ENCODE measurements at places on chromosomes 13 and 19.

DNA sequence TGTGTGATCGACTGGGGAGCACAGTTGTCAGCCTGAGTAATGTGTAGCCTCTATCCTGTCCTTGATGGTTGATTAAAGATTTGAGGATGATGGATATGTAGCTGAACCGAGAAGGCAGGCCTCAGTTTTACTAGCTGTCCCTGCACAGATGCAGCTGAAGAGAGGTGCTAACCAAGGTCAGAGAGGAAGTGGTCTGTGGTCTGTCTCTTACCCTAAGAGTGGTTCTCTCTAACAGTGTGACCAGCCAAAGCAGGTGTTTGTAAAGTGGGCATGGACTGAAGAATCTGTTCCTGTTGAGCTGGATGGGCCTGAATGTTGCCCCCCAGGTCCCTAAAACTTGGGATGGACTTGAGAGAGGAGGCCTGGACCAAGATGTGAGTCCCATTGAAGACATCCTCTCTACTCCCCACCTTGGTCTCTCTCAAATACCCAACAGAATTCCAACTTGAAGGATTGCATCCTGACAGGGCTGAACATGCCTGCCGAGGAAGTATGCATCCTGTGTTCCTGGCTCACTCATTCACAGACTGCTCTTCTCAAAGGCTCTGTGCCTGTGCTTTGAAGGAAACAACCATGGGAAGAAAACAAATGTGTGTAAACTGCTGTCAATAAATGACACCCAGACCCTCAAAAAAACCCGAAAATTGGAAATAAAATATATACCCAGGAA, 223.8 kb downstream of the MAB21L1 start:
- DNase-seq = no peak

DNA sequence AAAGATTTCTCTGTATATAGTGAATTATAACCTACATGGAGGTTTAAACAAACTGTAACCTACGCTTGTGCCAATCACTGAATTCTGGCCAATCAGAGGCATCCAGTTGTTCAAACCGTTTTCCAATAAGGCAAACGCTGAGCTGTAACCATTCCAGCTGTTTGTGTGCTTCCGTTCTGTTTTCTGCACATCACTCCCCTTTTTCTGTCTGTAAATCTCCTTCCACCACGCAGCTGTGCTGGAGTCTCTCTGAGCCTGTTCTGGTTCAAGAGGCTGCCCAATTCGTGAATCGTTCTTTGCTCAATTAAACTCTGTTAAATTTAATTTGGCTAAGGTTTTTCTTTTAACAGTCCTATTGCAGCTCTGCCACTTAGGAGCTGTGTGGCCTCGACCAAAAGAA, 552.5 kb downstream of the FGF9 start:
- no peak for DNase-seq

DNA sequence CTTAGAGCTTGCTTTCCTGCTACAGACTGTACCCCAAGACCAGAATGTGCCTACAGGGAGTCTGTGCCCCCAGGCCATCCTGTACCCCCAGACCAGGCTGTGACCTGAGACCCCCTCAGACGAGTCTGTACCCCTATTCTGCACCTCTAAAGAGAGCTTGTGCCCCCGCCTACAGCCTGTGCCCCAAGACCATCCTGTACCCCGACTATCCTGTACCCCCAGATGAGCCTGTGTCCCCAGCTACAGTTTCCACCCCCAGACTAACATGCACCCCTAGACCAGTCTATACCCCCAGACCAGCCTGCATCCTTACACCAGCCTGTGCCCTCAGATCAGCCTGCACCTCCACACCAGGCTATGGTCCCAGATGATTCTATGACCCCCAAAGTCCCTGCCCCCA, 2.0 kb downstream of the CACNG6 start:
- DNase-seq = no peak

DNA sequence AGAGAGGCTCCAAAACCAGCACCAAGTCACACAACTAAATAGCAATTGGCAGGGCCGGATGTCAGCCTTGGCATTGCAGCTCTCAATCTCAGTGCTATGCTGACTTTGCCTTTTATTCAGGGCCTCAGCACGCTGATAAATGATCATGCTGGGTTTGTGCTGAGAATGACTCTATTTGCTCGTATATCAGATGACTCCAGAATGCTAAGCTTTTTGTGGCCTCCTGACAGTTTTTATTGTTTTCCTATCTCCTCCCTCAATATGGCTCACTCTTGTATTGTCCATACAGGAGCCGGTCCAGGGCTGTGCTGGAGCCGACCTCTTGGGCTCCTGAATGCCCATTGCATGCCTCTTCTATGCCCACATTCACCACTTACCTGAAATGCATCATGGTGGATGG, 211.0 kb downstream of the EFNB2 start:
- no peak for DNase-seq

GRCh38 chr13:74101436-74101835, 32.8 kb downstream of the KLF12 start:
- DNase-seq = no peak

- DNase-seq = no peak
Measured at GRCh38 chr13:94657167-94657566, 55.2 kb downstream of the SOX21 start.

- no peak for DNase-seq
Measured at GRCh38 chr13:27391471-27391870, 32.9 kb upstream of the GTF3A start.

- no peak for DNase-seq
Measured at GRCh38 chr19:16361926-16362325, 37.3 kb downstream of the KLF2 start.

GRCh38 chr19:54029301-54029700, 34.4 kb downstream of the VSTM1 start:
- no peak for DNase-seq

- DNase-seq = no peak
Measured at GRCh38 chr19:30069535-30070197, 127.6 kb downstream of the URI1 start.

GRCh38 chr13:42880056-42880605, 98.7 kb downstream of the FAM216B start:
- no peak for DNase-seq

GRCh38 chr13:99717959-99718674, 216.8 kb downstream of the TM9SF2 start:
- no peak for DNase-seq

DNA sequence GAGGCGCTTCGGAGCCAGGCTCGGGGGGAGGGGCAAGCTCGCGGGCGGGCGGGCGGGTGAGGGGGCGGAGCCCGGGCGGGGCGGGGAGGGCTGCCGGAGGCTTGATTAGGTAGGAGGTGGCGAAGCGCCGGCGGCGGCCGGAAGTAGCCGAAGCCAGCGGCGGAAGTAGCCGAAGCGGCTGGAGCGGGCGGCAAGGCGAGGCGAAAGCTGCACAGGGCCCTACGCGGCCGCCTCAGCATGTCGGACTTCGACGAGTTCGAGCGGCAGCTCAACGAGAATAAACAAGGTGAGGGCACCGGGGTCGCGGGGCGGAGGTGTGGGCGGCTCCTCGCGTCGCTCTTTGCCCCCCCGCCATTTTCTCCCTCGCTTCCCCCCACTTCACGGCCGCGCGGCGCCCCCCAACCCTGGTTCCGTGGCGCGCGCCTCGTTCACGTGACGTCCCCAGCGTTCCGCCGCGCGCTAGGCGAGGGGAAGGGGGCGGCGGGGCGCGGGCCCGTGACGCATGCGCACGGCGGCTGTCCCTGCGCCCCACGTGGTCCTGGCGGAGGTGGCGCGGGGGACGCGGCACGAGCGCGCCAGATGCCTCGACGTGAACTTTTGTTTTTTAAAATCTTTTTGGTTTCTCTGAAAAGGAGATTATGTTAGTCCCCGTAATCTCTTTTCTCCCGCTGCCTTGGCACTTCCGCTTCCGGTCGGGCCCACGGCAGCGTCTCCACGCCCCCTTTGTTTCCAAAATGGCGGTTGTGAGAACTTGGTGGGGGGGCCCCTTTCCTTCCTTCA, at the start of gene U2AF2:
U2AF2 (plus strand) TSS at position 168 of the 780 bp plus-strand sequence; CDS start at position 238, 70 bp downstream.
- DNase-seq = peak; percentile 94

DNA sequence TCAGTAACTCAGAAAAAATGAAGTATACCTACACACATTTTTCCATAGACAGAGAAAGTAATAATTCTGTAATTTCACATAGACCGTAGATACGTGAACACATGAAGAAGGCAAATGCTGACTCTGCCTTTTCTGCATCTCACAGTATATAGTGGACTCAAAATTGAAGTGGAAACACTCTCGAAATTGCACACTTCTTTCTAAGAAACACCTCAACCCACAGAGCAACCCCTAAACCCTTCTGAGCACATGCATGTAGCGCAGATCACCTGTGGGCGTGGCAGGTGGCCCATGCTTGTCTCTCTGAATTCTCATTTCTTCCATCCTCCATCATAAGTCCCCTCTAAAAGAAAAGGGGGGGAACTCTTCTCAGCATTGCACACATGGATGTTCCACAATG, 34.7 kb downstream of the COL4A1 start:
- no peak for DNase-seq

GRCh38 chr19:47707135-47707925, 5.9 kb upstream of the EHD2 start:
- peak; percentile 79 for DNase-seq

GRCh38 chr13:104310861-104311260, 1244.6 kb upstream of the SLC10A2 start:
- no peak for DNase-seq

DNA sequence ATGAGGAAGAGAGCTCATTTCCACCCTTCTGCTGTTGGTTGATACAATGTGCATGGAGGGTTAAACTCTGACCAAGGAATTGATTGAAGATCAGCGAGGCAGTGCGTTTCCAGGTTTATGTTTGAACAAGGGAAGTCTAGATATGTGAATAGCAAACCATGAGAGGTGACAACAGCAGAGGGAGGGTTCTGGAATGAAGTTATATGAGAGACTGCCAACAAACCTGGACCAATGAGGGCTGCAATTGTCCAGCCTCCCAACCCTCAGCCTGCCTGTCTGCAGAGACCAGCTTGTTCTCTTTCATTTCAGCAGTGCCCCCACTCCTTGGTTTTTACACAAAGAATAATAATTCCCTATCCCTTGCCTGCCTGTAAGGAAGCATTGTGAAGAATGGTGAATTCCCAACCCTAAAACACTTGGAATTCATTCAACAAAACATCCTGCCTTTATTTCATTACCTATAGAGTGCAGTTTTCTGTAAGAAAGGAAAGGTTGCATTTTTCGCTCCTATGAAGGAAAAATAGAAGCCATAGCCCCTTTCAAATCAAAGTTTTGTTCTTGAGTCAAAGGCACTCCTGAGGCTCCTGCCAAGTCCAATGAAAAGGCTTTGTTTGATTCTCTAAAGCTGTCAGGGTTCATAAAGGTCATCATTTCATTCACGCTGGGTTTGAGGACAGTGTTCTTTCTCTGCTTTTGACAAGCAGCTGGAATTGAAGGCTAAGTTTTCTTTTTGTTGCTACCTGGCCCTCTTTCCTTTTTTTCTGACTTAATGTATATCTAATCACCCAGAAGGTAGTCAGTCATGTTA, 53.6 kb upstream of the ABCC4 start:
- DNase-seq = no peak

- DNase-seq = peak; percentile 16
Measured at GRCh38 chr13:43058318-43058674, 34.9 kb downstream of the DNAJC15 start.

DNA sequence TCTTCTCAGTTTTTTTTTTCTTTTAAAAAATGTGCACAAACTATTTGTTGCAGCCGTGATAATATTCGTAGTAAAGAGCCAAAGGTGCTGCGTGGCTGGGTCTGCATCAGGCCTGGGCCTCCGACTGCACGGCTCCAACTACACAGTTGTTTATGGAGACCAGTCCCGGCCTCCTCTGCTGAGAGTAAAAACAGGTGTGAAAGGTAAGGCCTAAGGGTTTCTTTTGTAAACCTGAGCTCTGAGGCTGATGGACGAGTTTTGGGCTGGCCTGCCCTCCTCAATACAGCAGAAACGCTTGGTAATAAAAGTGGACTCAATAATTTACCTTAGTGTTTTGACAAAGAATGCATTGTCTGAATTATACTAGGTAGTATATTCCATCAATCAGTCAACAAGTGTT, 3.9 kb downstream of the MBNL2 start:
- no peak for DNase-seq

DNA sequence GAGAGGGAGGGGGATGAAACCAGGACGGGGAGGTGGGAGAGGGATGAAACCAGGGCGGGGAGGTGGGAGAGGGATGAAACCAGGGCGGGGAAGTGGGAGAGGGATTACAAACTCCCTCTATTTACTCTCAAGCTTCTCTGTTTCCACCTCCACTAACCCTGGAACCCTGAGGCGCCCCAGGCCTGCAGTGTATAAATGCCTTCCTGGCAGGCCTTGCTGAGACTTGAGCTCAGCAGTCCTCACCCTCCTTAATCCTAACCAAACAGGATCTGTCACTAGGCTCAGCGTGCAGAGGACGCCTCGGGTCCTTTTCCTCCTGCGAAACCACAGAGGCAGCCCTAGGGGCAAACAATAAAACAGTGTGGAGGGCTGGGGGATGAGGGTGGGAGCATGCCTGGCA, 32.1 kb upstream of the OR1M1 start:
- no peak for DNase-seq

DNA sequence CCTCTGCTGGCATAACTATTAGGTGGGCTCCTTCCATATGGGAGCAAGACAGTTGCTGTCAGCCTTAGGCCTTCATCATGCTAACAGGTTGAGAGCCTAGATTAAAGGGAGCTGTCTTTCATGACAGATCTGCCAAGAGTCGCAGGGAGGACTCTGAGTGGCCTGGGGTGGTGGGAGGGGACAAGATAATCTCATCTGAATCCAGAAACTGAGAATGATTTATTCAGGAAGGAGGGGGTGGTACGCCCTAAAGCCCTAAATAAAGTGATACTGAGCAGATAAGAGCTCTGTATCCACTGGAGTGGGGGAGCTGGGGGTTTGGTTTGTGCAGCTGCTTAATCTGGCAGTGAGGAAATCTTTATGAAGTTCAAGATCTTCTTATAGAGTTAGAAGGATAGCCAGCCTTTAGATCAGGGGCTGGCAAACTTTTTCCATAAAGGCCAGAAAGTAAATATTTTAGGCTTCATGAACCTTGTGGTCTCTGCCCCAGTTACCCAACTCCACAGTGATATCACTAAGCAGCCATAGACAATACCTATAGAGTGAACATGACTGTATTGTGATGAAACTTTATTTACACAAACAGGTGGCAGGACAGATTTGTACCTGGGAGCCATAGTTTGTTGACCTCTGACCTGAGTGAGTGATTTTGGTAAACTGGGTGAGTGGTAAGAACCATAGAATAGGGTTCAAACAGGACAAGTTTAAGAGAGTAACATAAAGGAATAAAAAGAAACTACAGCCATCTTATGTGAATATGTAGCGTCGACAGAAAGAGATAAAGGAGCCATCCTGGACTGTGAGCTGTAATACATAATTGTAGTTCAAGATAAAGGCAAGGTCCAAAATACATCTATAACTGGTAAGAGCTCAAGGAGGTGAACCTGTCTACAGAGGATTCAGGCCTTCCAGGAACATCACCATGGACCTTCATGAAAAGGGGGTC, 9.8 kb upstream of the STK24 start:
- DNase-seq = no peak

- DNase-seq = no peak
Measured at GRCh38 chr19:3521104-3521445, 15.0 kb downstream of the FZR1 start.

DNA sequence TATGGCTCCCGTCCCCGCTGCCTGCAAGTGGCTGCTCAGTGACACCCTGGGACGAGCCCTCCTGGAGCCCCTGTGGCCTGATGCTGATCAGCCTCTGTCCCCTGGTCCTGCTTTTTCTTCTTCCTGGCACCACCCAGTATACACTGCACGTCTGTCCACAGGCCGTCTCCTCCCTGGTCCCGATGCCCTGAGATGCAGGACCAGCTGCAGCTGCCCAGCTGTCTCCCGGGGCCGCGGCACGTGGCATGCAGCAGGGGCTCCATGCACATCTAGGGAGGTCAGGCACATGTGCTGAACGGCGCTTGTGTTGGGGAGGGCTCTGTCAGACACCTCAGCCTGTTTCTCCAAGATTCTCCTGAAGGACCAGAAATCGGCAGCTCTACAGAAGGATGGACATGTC, 30.2 kb downstream of the ZFR2 start:
- no peak for DNase-seq

- no peak for DNase-seq
Measured at GRCh38 chr13:97629601-97630272, 195.8 kb downstream of the RAP2A start.

All from stimulated activated CD4-positive, alpha-beta T cell treated with anti-CD3 and anti-CD28 coated beads, Interleukin-12 subunit alpha, Interleukin-12 subunit beta, amount 100 ng/mL, for 24 hours (primary cell).